ENCODE measurements at places on chromosomes 11 and 22.

DNA sequence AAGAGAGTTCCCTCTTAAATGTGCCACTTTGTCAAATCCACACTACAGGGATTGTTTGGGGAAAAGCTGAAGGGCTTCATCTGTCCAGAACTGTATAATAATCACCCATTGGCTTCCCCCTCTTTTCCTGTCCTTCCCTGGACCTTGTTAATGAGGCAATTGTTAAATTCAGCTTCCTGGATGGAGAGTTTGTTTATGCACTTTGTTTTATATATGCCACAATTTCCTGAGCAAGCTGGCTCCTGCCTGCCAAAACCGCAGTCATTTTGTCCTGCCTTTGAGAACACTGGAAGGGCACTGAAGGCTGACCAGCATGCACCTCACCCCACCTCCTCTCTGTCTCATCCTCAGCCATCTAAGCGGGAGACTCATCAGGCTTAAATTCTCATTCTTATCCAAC, 86.2 kb downstream of the MSANTD4 start:
- peak; percentile 14 for DNase-seq

DNA sequence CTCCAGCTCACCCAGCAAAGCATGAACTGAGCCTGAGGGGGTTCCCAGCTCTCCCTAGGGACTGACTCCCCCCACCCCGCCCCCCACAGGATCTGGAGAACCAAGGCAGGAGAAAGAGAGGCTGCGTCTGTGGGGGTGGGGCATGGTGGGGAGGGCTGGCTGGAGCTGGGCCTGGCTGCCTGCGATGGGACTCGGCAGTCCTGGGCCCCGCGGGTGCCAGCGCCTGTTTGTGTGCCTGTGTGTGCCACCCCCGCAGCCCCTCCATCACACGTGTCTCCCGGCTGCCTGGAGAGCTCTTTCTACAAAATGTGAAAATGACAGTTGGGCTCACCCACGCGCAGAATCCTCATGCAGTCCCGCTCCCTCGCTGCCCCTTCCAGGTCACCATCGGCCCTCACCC, 46.8 kb downstream of the CACNA1I start:
- DNase-seq, result no peak

- DNase-seq, result no peak
Observed at GRCh38 chr22:49941507-49942316, 18.9 kb upstream of the PIM3 start.

DNA sequence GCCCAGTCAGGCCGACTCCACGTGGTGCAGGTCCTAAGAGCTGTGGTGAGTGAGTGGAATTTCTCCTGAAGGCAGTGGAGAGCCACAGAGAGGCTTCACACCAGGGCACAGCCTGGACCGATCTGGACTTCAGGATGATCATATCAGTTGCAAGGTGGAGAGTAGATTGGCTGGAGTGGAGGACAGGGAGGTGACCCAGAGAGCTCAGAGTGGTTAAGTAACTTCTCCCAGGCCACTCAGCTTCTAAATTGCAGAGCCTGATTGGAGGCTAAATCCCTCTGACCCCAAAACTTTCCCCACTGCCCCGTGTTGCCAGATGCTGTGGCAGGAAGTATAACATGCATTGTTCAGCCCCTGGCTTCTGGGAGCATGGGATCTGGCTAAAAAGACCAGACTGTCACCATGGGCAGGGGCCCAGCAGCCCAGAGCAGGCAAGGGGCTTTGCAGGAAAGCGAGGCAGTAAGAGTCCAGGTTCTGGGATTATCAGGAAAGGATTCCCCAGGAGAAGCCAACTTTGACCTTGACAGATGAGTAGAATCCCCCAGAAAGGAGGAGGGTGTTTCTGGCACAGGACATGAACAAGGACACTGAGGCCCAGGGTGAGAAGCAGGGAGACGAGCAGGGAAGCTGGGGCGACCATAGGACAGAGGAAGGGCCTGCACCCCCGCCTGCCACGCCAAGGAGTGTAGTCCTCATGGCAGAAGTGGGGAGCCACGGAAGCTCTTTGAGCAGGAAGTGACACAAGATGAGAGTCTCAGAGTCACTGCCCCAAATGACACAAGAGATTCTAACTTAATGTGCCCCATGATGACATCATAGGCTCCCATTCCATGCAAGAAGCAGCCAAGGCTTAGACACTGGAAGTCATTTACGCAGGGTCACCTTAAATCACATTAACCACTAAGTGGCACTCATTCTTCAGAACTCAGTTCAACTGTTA, 4.8 kb downstream of the SLC35C1 start:
- no peak for DNase-seq

GRCh38 chr11:112627588-112628045, 333.6 kb upstream of the NCAM1 start:
- no peak for DNase-seq

DNA sequence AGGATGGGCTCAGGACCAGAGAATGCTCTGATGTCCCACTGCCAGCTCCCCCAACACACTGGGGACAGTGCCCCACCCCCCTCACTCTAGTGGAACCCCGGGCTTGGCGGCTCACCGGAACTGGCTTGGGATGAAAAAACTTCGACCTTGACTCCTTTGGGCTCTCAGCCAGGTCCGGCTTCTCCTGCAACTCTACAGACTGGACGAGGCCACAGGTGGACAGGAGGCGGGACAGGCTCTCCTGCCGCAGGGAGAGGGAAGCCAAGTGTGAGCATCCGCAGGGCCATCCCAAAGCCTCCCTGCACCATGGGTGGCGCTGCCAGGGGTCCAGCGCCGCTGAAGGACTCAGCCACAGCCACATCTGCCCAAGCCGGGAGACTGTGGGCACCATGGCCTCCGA, 3.7 kb downstream of the RRP7A start:
- no peak for DNase-seq

GRCh38 chr11:57249384-57250319, 12.6 kb upstream of the APLNR start:
- DNase-seq, result no peak

DNA sequence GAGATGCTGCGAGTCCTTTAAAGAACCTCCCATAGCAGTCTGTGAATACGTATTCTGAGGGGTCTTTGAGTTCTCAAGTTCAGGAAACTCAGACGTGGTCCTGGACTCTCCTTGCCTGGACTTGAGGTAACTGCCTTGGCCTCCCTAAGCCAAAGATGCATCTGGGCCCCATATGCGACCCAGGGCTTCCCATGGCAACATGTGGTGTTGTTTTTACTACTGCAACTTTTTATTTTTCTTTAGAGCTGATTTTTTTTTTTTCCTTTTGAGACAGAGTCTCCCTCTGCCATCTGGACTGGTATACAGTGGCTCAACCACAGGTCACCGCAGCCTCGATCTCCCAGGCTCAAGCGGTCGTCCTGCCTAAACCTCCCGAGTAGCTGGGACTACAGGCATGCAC, 321.1 kb downstream of the ST3GAL4 start:
- no peak for DNase-seq

DNA sequence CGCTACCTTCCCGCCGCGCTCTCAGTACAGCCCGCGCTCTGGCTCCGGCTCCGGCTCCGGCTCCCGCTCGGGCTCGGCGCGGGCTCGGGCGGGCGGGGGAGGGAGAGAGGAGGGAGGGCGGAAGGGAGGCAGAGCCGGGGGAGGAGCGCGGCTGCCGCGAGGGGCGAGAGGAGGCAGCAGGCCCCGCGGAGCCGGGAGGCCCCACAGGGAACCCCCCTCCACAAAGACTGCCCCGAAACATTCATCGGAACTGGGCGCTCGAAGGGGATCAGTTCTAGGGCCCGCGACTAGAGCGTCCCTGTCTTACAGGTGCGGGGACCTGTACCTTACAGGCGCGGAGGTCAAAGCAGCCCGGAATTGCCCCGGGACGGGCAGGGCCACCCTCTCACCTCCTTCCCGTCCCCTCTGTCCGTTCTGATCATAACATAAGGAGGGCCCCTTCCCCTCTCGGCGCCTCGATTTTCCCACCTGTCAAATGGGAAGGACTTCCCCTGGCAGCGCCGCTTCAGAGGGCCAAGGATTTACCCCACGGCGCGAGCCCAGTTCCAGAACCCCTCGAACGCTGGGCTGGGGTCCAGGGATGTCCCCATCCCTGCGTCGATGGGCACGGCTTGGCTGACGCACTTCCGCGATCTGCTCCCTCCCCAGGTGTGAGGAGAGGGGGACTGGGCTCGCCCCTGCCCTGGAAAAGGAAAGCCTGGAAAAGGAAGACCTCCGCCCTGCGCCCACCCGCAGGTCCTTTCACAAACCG, at the start of gene SHISA8:
SHISA8 (minus strand) TSS at position 40 of the 751 bp plus-strand sequence. CDS start 407 bp downstream, outside the sequence.
- DNase-seq, result no peak

DNA sequence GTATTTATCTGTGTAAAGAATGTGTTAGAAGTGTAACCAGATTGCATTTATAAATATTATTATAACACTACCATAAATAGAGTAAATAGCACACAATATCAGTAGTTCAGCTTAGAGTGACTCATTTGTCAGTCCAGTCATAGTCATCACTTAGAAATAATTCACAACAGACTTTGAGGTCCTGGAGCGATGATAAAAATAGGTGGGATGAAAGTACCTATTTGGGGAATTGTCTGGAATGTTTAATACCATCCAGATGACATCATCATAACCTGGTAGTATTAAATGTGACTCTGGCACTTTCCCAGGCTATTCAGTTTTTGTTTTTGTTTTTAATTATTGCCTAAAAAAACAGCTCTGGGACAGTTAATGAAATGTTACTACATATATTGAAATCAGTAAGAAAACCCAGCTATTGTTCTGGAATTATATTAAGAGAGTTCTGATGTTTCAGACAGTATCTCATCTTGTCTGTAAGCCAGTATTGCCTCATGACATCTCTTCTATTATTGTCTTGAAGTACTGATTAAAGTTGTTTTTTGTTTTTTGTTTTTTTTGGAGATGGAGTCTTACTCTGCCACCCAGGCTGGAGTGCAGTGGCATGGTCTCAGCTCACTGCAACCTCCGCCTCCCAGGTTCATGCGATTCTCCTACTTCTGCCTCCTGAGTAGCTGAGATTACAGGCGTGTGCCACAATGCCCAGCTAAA, 74.8 kb downstream of the SIK2 start:
- DNase-seq, result no peak

GRCh38 chr11:124736736-124737135, 3.0 kb upstream of the NRGN start:
- DNase-seq, result no peak

DNA sequence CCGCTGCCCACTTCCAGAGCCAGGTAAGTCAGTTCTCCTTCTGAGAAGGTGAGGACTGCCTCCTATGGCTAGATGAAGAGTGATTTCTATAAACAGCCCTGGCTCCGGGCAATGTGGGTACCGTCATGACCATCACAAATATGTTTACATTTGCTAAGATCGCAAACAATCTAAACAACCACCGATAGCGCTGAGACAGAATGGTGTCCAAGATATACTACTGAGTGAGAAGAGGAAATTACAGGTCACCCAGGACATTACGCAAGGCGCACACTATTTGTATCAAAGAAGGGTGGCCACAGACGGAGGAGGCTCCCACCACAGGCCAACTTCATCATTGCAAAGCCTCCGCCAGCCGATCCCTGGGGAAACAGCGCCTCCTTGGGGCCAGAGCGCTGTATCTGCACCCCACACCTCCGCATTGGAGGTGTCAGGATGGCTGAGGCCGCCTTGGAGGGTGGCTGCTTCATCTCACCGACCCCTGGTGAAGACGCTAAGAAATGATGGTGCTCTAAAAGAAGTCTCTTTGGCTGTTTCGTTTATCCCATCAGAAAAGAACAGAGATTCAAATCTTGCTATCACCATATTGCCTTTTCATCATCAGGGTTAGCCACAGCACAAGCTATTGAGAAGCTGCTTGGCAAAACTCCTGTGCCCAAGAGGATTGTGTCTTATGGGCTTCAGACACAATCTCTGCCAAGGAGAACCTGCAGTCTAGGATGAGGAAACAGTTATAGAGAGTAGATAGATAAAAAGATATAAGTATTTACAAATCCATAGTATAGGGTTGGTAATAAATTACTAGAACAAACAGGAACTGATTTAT, 12.3 kb upstream of the ASRGL1 start:
- no peak for DNase-seq

DNA sequence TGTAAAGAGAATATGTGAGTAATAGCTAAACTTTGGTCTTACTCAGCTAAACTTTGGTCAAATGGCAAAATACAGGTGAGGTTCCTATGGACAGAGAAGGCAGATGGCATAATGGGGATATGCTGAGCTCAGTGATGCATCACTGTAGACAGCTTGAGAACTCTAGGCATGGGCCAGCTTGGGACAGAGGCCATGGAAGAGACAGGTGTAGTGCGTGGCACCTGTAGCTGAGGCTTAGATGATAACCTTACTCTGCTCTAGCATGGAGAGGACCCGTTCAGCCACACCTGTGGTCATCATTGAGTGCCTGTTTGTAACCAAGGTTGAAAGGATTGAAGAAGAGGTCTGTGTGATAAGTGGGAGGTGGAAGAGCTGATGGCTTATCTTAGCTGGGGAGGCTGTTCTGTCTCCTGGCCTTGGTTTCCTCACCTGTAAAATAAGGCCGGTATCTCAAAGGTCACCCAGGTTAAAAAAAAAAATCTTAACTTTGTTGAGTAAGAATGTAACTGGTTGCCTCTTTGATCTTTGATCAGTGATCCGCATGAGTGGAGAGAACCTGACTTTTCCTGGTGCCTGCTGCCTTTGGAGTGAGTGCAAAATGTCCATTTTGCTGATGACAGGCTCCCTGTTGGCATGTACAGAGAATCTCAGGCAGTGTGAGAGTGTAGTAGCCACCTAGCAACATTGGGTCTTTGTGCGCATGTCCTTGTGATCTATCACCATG, 48.6 kb downstream of the ZNRF3 start:
- DNase-seq, result no peak

DNA sequence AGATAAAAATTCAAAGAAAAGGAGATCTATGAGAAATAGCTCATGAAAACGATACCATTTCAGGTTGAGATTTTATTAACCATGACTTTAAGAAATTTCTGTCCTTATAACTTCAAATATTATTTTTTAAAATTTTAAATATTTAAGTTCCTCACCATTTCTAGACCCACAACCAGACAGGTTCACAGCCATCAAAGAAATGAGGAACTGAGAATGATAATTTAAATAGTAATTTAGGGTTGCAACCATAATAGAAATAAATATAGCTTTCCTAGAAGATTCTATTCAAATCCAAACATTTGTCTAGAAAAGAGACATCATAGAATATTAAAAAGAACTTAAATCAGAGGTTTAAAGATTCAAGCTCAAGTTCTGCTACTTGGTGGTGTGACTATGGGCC, 5.9 kb upstream of the VWA5A start:
- no peak for DNase-seq

- no peak for DNase-seq
Observed at GRCh38 chr11:1261241-1262071, 38.6 kb downstream of the MUC5B start.

- DNase-seq, result no peak
Observed at GRCh38 chr11:113593698-113594308, 112.3 kb downstream of the TMPRSS5 start.

- no peak for DNase-seq
Observed at GRCh38 chr11:93737904-93738612, 3.2 kb downstream of the TAF1D start.

Measured in NCI-H510A (cell line).